ENCODE measurements at places on chromosomes 4 and X. TPM values are rescaled to one million over a fixed set of nuclear protein-coding genes. Genes with fewer than 3 reads are reported as not detected.
A peak's percentile ranks its signal among the peaks of the same experiment; 100 is the strongest.

Gene HGFAC
- 1.5 TPM for polyA plus RNA-seq

DNA sequence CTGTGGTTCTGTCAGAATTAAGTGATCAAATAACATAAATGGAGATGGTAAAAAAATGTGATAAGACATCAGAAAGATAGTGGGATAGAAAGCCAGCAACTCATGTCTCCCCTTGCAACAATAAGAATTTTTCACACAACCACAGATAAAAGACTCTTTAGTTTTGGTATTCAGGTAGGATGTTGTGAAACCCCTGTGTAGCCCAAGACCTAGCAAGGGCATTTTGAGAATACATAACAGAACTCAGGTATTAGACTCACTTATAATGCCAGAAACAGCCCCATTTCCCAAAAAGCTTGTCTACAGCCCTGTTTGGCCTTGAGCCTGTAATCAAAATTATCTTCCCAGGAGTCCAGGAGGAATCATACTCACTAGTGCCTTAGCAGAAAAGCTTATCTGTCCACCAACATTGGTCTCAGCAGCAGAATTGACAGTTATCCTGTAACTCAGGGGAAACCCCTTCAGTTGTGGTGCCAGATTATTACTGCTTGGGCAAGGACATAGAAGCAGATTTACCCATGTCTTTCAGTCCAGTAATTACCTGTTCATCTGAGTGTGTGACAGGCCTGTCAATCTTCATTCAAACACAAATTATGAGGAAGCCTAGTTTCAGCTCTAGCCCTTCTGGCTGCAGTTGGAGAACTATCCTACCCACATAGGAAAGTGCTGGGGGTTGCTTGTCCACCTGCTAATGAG, 41.0 kb upstream of the UGT2B17 start:
- no peaks in the 10 kb centered on the region for H3K4me1 ChIP-seq
- no peak for DNase-seq
- H3K27ac ChIP-seq: no peak overlapping the region
- H3K4me3 ChIP-seq: no peak overlapping the region
- H3K27me3 ChIP-seq: no peaks in the 10 kb centered on the region

- H3K27me3 ChIP-seq: no peaks in the 10 kb centered on the region
- no peak overlapping the region for H3K27ac ChIP-seq
- H3K36me3 ChIP-seq: no peaks in the 10 kb centered on the region
- H3K4me1 ChIP-seq: no peaks in the 10 kb centered on the region
These were observed 298.1 kb upstream of the TRPC5 start for GRCh38 chrX:112380541-112381278.

GRCh38 chrX:122866532-122866931, 317.5 kb upstream of the GRIA3 start:
- H3K4me3 ChIP-seq: no peak overlapping the region
- H3K27ac ChIP-seq: no peak overlapping the region
- H3K36me3 ChIP-seq: no peaks in the 10 kb centered on the region
- no peak for DNase-seq

Gene CCSER1
- 3.5 TPM for polyA plus RNA-seq

GRCh38 chr4:23889391-23889790, 456 bp downstream of the PPARGC1A start:
- H3K4me3 ChIP-seq: peak overlapping the region; percentile 39
- H3K36me3 ChIP-seq: no peaks in the 10 kb centered on the region
- peaks cover 3% of the 10 kb centered on the region for H3K27me3 ChIP-seq
- DNase-seq: no peak
- peak overlapping the region; percentile 62 for H3K27ac ChIP-seq

DNA sequence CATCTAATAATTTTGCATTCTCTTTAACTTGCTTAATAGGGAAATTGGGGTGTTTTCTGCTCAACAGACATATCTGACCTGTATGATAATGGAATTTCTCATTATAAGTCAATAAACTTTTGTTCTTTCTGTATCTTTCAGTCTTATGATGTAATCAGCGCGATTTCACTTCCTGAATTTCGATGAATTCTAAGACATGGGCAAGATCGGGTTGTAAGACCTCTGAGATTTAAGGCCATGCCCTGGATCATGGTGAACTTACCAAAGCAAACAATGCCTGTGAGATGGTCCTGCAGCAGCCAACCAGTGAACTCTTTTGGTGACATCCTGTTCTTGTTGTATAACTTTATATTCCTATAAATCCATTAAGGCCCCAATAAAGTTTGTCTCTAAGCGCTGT, 88.1 kb downstream of the NBDY start:
- no peak overlapping the region for H3K27ac ChIP-seq
- no peaks in the 10 kb centered on the region for H3K36me3 ChIP-seq
- H3K4me3 ChIP-seq: no peak overlapping the region
- no peaks in the 10 kb centered on the region for H3K27me3 ChIP-seq
- DNase-seq: no peak

DNA sequence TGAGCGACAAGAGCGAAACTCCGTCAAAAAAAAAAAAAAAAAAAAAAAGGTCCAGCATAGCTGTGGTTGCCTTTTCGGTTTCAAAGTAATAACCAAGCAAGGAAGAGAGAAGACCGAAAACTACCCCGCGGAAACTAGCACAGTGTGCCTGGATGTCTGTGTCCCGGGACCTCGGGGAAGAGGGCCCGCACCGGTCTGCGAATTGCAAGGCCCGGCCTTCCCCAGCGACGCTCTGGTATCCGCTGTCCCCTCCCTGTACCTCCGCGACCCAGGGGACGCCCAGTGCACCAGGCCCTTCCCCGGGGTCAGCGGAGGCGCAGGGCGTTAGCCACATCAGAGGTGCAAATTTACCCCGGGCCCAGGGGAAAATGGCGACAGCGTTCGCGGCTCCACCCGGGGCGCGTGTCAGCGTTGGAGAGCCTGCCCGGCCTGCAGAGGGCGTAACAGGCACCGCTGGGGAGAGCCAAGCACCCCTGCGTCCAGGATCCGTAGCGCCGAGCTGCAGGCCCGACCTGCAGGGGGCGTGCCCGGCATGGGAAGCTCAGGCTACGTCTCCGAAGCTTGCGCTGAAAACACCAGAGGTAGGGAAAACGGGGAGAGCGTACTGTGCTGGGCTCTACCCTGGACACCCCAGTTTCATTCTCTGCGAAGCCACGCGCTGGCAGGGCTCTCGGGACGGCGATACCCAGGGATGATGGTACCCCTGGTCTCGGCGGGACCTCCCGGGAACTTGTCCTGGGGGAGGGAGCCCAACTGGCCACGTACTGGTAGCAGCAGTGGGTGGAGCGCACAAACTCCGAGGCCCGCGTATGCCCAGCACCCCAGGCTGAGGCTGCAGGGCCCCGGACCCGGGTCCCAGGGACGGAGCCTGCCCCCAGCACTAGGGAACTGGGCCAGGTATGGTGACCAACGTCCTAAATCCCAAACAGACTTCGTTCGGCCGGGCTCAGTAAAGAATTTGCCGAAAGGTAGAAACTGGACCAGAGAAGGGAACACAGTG, 16.2 kb downstream of the NKX6-1 start:
- peaks cover 98% of the 10 kb centered on the region for H3K27me3 ChIP-seq
- H3K4me1 ChIP-seq: peaks cover 9% of the 10 kb centered on the region
- no peak for DNase-seq
- H3K36me3 ChIP-seq: no peaks in the 10 kb centered on the region

Gene ASB12
- 0.44 TPM for polyA plus RNA-seq

- no peaks in the 10 kb centered on the region for H3K4me1 ChIP-seq
- DNase-seq: no peak
- no peaks in the 10 kb centered on the region for H3K27me3 ChIP-seq
- H3K27ac ChIP-seq: no peak overlapping the region
- H3K36me3 ChIP-seq: no peaks in the 10 kb centered on the region
- no peak overlapping the region for H3K4me3 ChIP-seq
These were observed 87.1 kb downstream of the TMEM131L start for GRCh38 chr4:153553155-153553818.

DNA sequence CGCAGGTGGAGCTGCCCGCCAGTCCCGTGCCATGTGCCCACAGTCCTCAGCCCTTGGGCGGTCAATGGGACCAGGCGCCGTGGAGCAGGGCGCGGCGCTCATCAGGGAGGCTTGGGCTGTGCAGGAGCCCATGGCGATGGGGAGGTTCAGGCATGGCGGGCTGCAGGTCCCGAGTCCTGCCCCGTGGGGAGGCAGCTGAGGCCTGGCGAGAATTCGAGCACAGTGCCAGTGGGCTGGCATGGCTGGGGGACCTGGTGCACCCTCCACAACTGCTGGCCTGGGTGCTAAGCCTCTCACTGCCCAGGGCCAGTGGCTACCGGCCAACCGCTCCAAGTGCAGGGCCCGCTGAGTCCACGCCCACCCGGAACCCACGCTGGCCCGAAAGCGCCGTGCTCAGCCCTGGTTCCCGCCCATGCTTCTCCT, 646.5 kb downstream of the GABRG1 start:
- no peaks in the 10 kb centered on the region for H3K36me3 ChIP-seq
- no peaks in the 10 kb centered on the region for H3K4me1 ChIP-seq
- no peaks in the 10 kb centered on the region for H3K27me3 ChIP-seq
- no peak overlapping the region for H3K4me3 ChIP-seq
- no peak for DNase-seq
- no peak overlapping the region for H3K27ac ChIP-seq

DNA sequence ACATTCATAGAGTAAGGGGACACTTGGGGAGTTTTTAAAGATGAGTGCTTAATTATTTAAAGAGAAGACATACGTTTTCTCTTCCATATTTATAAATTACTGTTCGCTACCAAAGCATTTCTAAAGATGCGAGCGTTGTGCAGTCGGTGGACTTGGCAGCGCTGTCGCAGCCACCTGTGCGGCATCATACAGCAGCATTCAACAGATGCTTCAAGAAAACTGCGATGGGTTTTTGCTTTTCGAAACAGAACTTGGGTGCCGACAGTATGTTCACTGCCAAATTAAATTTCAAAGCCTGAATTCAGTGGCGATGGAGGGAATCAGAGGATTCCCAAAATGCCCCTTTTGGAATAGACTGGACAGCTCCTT, 1.6 kb upstream of the HTR2C start:
- H3K4me1 ChIP-seq: no peaks in the 10 kb centered on the region
- H3K4me3 ChIP-seq: no peak overlapping the region
- H3K27me3 ChIP-seq: peaks cover 77% of the 10 kb centered on the region
